ENCODE measurements at places on chromosomes 6 and 20. TPM values are rescaled to one million over a fixed set of nuclear protein-coding genes. Genes with fewer than 3 reads are reported as not detected.

GRCh38 chr20:5448449-5449118, 131.8 kb upstream of the PROKR2 start:
- DNase-seq: no peak

The PRR18 gene
- not detected for polyA plus RNA-seq

- DNase-seq: no peak
Measured at GRCh38 chr6:47047479-47048407, 5.6 kb upstream of the ADGRF1 start.

DNA sequence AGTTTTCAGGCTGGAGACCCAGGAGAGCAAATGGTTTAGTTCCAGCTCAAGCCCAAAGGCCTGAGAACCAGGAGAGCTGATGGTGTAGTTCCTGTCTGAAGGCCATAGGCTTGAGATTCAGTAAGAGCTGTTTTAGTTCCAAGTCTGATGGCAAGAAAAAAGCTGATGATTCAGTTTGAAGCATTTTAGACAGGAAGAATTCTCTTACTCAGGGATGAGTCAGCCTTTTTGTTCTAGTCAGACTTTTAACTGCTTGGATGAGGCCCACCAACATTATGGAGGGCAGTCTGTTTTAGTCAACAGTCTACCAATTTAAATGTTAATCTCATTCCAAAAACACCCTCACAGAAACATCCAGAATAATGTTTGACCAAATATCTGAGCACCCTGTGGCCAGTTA, 2.5 kb downstream of the ZSCAN26 start:
- DNase-seq: no peak

The WFDC13 gene
- not detected for polyA plus RNA-seq

DNA sequence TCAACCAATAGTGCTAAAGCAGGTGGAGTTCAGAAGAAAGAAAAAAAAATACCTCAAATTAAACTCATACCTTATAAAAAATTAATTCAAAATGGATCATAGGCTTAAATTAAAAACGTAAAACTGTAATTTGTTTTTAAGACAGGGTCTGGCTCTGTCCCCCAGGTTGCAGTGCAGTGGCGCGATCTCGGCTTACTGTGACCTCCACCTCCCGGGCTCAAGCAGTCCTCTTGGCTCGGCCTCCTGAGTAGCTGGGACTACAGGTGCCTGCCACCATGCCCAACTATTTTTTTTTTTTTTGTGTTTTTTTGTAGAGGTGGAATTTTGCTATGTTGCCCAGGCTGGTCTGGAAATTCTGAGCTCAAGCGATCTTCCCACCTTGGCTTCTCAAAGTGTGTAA, 111.6 kb downstream of the HDGFL1 start:
- DNase-seq: no peak

The SNAP25 gene
- 0.60 TPM for polyA plus RNA-seq

DNA sequence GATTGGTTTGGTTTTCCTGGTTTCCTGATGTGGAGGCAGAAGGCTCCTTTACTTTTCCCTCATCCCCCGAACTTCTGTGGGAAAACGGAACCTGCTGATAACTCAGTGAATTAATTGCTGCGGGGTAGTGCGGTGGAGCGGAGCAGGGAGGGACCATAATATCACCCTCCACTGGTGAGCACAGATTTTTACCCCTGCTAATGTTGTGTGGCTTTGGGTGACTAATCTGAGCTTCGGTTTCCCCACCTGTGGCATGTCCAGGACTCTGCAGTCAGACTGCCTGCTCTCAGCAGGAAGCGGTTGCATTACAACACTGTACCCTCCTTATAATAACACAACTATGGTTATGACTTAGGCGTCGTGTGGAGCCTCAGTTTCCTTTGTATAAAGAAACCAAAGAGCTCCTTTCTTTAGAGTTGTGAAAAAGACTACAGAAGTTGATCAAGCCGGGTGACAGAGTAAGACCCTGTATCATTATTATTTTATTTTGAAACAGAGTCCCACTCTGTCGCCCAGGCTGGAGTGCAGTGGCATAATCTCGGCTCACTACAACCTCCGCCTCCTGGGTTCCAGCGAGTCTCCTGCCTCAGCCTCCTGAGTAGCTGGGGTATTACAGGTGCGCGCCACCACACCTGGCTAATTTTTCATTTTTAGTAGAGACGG, 2.2 kb upstream of the ID1 start:
- no peak for DNase-seq

DNA sequence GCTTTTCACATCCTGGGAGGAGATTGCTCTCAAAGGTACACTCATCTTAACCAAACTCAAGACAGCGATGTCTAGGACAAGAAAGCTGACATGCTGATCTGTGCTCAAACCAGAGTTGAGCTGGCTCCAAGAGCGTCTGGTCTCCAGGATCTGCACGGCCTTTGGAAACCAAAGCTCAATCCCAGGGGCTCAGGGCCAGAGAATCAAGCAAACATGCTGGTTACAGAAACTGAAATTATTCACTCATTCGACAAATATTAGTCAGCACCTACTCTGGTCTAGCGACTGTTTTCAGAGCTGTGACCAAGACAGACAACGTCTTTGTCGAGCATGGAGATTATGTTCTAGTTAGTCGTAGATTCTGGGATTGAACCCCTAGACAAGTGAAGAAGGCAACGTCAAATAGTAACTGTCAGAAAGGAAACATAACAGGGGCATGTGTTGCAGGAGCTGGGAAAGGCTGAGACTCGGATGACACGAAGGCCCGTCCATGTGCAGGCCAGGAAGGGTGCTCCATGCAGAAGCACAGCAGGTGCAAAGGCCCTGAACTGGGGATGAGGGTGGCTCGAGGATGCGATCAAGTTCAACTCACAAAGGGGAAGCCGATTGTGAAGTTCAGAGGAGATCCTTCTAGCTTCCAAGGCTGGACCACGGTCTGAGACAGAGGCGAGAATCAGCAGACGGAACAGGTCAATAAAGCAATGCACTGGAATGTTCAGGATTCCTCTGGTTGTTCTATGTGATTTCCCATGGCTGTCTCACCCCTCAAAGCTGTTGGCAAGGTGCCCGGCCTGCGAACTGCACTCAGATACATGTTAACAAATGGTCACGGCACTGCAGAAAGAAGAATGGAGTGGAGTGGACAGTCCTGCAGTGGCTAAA, 12.5 kb upstream of the PCK1 start:
- DNase-seq: peak; percentile 56

The ASIP gene
- not detected for polyA plus RNA-seq

- DNase-seq: no peak
Measured at GRCh38 chr6:26235302-26235670, 129.7 kb upstream of the BTN3A2 start.

GRCh38 chr6:92111386-92111785, 1308.0 kb downstream of the EPHA7 start:
- DNase-seq: no peak

The C20orf141 gene
- polyA plus RNA-seq: not detected

- peak; percentile 76 for DNase-seq
Measured at GRCh38 chr20:31570735-31571617, 34.1 kb upstream of the ID1 start.

The MAP7 gene
- polyA plus RNA-seq: 22.1 TPM

- DNase-seq: no peak
Measured at GRCh38 chr6:63556369-63556768, 15.9 kb upstream of the LOC128125822 start.

The SLC35D3 gene
- not detected for polyA plus RNA-seq

The EYS gene
- polyA plus RNA-seq: not detected

DNA sequence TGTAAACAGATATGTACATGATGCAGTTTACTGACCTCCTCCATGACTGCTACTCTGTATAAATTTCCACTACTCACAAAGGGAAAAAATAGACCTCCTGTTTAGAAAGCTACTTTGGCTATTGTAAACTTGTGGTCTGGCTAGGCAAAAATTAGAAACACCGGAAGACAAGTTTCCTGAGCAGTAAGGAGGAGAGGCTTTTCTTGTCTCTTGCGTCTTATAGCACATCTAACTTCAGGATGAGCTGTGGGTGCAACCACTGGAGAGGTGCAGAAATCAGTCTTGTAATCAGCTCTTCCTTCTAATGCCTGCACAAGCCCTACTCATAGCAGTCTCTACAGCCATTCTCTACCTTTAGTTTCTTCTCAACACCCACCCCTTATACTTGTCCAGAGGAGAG, 296.5 kb upstream of the SLC35B3 start:
- DNase-seq: no peak

All from sigmoid colon (tissue), 7 donors.